Daoy (cell line): ENCODE measurements at places on chromosomes 5 and 9. TPM values are rescaled to one million over a fixed set of nuclear protein-coding genes. Genes with fewer than 3 reads are reported as not detected.
A peak's percentile ranks its signal among the peaks of the same experiment; 100 is the strongest.

The IFNB1 gene
- total RNA-seq: not detected in 2 replicates

The IFNW1 gene
- not detected in 2 replicates for total RNA-seq

The INSL6 gene
- total RNA-seq: not detected in 2 replicates

The ZBTB6 gene
- total RNA-seq: 14.0 and 14.5 TPM in 2 replicates

The TMEM174 gene
- total RNA-seq: not detected in 2 replicates

The PDCD1LG2 gene
- 6.9 and 11.5 TPM in 2 replicates for total RNA-seq

The MLANA gene
- total RNA-seq: not detected in 2 replicates

The RIMOC1 gene
- 8.1 and 9.9 TPM in 2 replicates for total RNA-seq

The KLF4 gene
- total RNA-seq: 5.7 and 6.5 TPM in 2 replicates

The AJM1 gene
- 0.18 and 0.74 TPM in 2 replicates for total RNA-seq

The CSF2 gene
- 16.4 and 25.3 TPM in 2 replicates for total RNA-seq

The NSD1 gene
- total RNA-seq: 25.4 and 45.7 TPM in 2 replicates

The RGMB gene
- 12.5 and 17.9 TPM in 2 replicates for total RNA-seq

- no peak for DNase-seq
These were observed 745.2 kb upstream of the WWC1 start for GRCh38 chr5:167546270-167546669.

- DNase-seq: no peak
These were observed 121.7 kb downstream of the KCNIP1 start for GRCh38 chr5:170625221-170626165.

GRCh38 chr9:70490478-70490877, 76.0 kb upstream of the KLF9 start:
- no peak for DNase-seq

DNA sequence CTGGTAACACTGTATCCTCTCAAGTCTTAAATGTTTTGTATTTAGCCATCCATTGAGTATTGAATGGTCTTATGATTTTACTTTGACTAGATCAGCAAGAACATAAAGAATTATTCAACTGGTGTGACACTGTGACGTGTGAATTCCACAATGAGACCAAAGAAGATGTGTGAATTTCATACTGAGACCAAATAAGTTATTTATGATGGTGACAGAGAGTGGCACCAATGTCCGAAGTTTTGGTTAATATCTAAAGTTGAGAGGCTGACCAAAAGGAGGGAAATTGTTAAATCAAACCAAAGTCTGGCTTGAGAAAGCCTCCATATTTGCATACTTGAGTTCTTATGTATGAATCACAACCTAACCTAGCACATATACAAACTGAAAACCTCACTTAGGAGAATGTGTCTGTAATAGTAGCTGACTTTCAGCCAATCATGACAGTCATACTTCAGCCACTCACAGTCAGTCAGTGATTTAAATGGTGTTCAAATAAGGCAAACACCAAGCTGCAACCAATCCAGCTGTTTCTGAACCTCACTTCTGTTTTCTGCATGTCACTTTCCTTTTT, 31.5 kb upstream of the FAM170A start:
- no peak for DNase-seq

- peak; percentile 77 for DNase-seq
These were observed 960 bp downstream of the NR2F1 start for GRCh38 chr5:93583768-93584595.

GRCh38 chr5:172038167-172038566, 31.7 kb upstream of the FBXW11 start:
- no peak for DNase-seq

GRCh38 chr5:34913072-34913471, 2.2 kb downstream of the RAD1 start:
- DNase-seq: no peak

DNA sequence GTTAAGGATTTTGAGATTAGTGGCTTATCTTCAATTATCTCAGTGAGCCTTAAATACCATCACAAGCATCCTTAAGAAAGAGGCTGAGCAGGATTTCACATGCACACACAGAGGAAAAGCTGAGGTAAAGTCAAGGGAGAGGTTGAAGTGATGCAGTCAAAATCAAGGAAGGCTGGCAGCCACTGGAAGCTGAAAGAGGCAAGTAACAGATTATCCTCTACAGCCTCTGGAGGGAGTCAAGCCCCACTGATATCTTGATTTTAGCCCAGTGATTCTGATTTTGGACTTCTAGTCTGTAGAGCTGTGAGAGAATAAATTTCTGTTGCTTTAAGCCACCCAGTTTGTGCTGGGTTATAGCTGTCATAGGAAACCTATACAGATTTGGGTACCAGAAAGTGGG, 80.1 kb downstream of the ANKRD31 start:
- no peak for DNase-seq

GRCh38 chr9:95091601-95092261, 225.8 kb downstream of the FANCC start:
- DNase-seq: peak; percentile 84

GRCh38 chr9:90012949-90013348, 408.1 kb downstream of the GADD45G start:
- DNase-seq: no peak

- DNase-seq: no peak
These were observed 53.9 kb upstream of the IL17B start for GRCh38 chr5:149432911-149433401.

DNA sequence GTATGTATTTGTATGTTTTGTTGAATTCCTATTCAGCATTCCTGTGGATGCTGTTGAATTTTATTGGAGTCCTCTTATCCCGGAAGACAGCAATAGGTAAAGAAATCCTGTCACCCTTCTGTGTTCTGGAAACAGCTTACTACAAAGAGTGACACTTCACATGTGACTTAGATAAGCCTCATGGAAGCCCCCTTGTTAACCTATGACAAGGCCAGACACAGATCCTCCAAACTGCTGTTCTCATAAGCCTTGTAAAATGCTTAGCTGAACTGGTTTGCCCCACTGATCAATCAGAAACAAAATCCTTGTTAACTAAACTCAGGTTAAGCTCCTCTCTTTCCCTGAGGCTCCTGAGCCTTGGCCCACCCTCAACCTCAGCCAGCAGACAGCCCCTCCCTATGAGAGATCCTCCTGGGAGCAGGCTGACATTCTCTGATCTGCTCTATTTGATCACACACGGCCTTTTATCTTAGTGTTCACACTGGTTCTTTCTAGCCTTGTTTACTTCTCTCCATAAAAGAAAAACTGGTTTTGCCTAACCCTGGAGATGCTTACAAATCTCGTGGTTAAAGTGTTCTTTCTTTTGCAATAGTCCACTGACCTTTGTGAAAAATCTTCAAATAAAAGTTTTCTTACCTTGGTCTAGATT, 29.4 kb upstream of the ATP6V1G1 start:
- DNase-seq: no peak

DNA sequence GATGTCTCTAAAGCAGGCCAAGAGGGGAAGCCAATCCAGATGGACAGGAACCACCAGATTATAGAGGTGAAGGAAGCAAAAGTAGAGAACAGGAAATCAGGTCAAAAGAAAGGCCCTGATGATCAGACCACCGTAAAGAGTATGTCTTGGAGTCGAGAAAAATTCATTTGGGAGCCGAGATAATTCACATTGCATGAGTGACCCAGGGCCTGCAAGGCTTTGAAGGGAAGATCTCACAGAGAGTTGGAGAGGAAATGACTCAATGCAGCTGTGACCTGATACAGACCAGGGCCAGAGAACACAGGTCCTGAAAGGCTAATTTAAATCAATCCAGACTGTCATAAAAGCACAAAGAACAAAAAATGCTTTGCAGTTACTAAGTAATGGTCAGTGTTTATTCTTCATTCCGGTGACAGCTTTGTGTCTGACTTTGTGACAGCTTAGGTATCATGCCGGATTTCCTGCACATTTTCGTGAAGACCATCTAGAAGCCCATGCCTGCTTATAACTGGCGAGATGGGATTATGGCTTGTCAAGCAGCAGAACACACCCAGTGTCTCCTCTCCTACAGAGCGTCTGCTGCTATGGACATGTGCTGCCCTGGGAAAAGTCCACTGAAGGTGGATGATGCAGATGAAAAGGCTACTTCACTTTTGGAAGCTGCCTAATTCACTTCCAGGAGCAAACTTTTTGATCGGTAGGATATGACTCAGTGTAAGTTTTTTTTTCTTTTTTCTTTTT, 5.8 kb upstream of the ACTBL2 start:
- peak; percentile 78 for DNase-seq

- DNase-seq: no peak
These were observed 86.8 kb upstream of the HSPA9 start for GRCh38 chr5:138661991-138662434.

GRCh38 chr9:93223260-93224180, 39.6 kb downstream of the WNK2 start:
- DNase-seq: peak; percentile 87

- no peak for DNase-seq
These were observed 2.9 kb upstream of the C7 start for GRCh38 chr5:40906351-40906751.

- no peak for DNase-seq
These were observed 5.8 kb upstream of the ST6GALNAC6 start for GRCh38 chr9:127905004-127905728.

DNA sequence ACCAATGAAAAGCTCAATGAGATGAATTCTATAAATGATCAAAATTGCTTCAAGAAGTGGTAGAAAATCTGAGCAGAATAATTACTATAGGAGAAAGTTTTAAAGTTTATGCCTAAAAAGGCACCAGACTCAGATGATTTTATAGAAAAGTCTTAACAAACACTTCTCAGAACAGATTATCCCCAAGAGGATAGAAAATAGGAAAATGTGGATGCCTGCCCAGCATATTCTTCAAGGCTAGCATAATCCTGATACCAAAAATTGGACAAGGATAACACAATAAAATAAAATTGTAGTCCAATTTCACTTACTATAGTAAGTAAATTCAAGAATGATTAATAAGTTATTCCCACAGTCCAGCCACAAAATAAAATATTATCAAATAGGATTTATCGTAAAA, 397.0 kb downstream of the NR2F1-AS1 start:
- DNase-seq: no peak

GRCh38 chr9:100554935-100555401, 22.9 kb upstream of the CAVIN4 start:
- DNase-seq: no peak

- DNase-seq: peak; percentile 91
These were observed 1157.9 kb downstream of the TAF11L14 start for GRCh38 chr5:18792145-18792544.

- DNase-seq: no peak
These were observed 32.7 kb upstream of the DMRTA1 start for GRCh38 chr9:22413884-22414283.

DNA sequence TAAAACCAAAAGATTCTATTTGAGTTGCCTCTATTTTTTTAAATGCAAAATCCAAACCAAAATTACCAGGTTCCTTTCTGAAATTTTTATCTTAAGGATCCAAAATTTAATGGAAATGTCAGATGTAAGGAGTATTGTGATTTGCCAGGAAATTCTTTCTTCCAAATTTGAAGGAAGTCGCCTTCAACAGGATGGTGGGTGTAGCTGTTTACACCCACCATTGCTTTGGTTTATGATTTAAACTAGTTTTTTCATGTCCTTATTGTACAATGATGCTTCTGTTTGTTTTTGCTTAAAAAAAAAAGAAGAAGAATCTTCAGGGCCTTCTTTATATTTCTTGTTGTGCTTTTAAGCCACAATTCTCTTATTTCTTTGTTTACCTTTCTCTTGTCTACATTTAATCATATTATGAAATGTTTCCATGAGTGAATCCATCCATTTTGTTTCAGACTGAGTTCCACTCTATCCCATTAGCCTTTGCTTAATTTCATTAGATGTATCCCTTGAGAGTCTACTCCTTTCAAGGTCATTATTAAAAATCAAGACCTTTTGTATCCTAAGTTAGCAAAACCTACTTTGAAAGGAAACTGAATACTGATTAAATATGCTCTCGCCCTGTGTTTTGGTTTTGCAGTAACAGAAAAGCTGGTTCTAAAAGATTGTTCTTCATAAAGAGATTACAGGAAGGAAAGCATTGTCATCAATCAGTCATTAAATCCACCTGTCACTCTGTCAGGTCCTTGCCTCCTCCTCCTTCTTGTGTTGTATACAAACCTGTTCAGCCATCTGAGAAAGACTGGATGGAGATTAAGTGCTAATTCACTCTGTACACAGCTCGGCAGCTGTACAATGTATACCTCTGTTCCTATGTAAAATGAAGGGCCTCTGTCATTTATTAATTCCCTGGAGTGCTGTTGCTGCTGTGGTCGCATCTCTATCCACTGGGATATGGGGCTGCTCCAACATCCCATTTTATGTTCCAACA, 45.5 kb upstream of the SLC2A8 start:
- no peak for DNase-seq

DNA sequence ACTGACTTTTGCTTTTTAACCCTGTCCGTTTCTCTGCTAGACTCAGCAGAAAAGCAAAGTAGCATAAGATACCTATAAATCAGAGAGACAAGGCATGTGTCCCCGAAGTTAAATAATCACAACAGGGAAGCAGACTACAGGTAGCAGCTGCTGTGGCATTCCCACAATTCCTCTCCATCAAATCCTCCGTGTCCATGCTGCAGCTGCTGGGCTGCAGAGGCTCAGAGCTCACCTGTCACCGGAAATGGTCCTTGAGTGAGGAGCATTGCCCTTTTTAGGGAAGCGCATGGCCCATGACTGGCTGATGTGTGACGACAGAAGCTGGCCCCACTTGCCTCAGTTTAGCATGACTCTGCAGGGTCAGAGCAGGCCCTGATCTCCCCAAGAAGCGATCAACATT, 125.0 kb downstream of the MSX2 start:
- DNase-seq: no peak

GRCh38 chr5:58927938-58928337, 345.1 kb downstream of the RAB3C start:
- no peak for DNase-seq

- DNase-seq: no peak
These were observed 44.2 kb upstream of the TCERG1 start for GRCh38 chr5:146402949-146403348.

DNA sequence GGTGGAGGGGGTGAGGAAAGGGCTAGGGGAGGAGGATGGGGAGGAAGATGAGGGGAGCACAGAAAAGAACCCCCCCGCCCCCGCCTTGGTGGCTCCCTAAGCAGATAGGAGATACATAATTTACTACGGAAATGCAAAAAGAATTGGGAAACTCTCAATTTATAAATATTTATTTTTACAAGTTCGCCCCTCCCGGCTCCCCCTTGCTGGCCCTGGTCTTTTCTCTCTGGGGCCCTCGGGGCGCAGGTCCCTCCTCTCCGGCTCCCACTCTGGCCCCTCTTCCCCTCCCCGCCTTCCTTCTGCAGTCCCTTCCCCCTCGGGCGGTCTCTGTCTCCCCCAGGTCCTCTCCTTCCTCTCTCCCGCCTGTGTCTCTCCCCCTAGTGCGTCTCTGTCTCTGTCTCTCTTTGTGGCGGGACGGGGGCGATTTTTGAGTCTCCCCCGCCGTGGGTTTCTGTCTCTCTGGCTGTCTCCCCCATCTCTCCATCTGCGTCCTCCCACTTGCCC, 173.6 kb upstream of the IER5L start:
- DNase-seq: no peak

GRCh38 chr5:127562252-127562651, 44.8 kb downstream of the PRRC1 start:
- DNase-seq: peak; percentile 22

DNA sequence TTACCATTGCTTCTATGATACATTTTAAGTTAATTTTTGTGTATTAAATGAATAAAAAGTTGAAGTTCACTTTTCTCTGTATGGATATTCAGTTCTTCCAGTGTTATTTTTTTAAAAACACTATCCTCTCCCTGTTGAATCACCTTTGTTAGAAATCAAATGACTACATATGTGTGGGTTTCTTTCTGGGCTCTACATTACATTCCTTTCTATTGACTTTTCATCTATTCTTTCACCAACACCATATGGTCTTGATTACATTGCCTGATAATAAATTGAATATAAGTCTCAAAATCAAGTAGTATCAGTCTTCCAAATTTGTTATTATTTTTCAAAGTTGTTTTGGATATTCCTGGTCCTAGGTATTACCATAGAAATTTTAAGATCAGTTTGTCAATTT, 7.3 kb upstream of the RASEF start:
- DNase-seq: no peak
